ENCODE measurements at places on chromosomes 1 and 21.

DNA sequence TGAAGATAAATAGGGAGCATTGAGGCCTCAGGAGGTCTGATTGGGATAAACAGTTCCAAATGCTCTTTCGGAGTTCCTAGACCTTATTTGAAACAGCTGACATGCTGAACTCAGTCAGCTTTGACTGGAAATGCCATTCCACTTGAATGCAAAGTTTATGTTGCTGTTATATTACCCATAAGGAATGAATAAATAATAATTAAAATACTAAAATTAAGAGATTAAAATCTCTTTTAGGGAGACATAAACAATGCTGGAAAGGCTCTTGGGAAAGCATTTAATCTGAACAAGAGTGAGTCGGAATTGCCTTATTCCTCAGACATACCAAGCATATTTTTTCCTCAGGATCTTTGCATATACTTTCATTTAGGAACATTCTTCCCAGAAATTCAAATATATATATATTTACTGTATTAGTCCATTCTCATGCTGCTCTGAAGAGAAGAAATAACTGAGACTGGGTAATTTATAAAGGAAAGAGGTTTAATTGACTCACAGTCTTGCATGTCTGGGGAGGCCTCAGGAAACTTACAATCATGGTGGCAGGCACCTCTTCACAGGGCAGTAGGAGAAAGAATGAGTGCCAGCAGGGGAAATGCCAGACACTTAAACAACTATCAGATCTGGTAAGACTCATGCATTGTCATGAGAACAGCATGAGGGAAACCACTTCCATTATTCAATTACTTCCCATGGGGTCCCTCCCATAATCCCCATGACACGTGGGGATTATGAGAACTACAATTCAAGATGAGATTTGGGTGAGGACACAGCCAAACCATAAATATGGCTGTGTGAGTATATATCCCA is 318.2 kb upstream of the PLXNA2 start:
- DNase-seq = no peak

DNA sequence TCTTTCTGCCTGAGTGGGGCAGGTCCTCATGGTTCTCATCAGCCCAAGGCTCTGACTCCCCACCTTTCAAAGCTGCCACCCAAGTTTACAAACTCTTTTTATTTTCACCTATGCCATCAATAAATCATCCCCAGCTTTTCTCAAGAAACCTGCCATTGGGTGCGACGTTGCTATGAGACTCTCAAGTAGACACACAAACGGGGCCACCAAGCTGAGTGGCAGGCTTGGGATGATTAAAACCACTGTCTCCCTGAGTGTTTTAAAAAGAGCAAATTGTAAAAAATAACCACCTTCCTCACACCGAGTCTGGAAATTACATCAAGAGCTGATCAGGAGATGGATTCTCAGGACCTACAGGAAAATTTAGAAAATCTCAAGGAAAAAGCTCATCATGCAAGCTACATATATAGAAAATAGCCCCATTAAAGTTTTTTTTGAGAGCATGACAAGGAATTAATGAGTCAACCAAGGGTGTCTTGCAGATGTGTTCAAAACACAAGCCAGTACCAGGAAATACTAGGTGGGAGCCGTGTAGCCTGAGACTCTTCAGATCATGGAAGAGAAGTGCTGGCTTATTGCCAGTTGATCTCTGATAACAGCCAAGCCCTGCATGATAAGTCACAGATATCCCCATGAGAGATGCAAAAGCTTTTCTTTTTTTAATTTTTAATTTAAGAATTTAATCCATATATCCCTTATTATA is 158.4 kb upstream of the BACE2 start:
- DNase-seq = no peak

DNA sequence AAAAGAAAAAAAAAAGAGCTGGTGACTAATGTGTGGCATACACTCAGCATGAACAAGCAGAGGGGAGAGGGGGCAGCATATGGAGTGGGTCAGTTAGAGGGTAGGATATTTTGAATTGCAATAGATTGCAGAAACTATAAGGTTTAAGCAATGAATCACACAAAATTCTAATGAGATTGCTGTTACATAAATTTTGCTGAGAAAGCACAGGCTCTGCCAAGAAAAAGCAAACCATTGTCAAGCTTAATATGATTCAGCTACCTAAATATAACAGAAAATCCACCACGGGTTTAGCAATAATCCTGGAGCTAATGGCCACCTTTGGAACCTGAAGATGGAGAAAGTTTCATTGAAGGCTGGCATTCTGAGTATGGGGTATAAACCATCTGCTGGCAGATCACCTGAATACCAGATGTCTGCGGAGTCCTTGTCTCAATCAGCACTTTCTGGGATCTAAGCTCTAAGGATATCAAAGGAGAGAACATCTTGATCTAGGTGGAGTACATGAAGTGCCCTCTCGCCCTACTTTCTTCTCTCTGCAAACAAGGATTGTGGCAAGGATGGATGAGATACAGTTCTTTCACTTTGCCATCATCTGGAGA is 30.3 kb upstream of the ANGPTL7 start:
- DNase-seq = peak; percentile 97

DNA sequence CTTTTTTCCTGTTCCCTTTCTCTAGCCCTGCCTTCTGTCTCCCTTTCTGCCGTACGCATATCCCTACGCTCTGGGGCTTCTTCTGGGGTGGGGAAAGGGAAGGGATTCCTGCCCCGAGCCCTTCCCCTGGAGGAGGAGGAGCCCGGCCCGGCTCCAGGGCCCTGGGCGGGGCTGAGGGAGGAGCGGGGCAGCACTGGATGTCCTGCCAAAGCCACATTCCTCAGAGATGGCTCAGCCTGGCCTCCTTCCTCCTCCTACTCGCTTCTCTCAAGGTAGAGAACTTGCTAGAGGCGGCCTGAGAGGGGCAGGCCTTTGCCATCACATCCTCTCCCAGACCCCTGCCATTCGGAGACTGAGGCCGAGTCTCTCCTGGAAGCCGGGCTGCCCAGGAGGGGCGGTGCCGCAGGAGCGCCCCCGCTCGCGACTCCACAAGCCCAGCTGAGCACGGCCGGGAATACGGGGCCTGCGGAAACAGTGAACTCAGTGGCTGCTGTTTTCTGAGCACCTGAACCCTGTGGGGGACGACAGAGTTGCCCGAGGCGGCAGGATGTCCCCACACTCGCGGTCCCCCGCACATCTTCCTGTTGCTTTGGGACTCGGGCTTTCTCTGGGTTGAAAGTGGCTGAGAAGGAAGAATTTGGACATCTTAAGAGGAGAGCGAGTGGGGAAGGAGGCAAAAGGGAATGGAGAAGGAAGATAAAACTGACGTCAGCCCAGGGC is 12.2 kb downstream of the ADAMTSL4 start:
- peak; percentile 99 for DNase-seq

DNA sequence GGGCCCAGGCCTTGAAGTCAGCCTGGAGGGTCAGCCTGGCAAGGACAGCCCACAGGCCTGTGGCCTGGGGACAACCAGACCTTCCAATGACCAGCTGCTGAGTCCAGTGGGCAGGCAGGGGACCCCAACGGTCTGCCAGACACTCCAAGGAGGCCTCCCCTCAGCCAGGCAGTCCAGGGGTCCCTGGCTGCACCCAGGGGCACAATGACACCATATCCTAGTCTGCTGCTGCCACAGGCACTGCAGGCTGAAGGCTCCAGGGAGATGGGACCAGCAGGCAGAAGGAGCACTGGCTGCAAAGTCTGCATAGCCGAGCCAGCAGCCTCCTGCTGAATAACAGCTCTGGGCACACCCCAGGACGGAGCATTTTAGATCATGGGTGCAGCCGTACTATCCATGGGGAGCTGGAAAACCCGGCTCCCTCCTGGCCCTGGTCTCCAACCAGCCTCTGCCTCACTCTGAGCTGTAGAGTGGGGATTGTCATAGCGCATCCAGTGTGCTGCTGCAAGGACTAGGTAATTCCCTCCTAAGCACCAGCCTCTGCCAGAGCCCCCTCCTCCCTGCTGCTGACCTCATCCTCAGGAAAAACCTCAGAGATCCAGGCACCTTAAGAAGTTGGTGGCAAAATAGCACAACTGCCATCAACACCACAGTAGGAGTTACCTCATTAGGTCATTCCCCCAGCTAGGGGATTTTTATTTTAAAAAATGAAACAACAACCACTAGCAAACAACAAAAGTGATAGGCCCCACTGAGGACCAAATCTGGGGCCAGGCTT is 4.8 kb upstream of the LAPTM5 start:
- no peak for DNase-seq

- peak; percentile 20 for DNase-seq
Observed at GRCh38 chr1:230632273-230632873, 9.9 kb upstream of the COG2 start.

GRCh38 chr1:201686714-201687455 is 142.1 kb upstream of the IPO9 start:
- DNase-seq = no peak

DNA sequence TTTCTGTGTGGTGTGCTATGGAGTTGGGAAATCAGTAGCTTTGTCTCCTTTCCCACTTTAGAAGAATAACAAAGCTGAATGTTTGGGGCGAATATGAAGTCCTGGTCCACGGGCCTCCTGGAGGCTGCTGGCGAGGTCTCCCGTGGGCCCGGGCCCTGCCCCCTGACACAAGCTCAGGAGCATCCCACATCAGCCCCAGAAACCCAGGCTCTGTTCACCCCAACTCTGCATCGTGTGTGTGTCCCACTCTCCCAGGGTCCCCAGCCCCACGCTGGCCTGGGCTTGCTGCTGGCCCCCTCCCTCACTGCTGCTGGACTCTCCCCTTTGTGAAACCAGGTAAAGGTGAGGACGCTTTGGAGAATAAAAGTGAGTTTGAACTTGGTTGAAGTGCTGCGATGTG is 8.1 kb downstream of the PRDM16 start:
- no peak for DNase-seq

Data from fibroblast of the aortic adventitia (primary cell).